ENCODE measurements at places on chromosomes 1 and 21. TPM values are rescaled to one million over a fixed set of nuclear protein-coding genes. Genes with fewer than 3 reads are reported as not detected.
A peak's percentile ranks its signal among the peaks of the same experiment; 100 is the strongest.

The USH2A gene
- polyA plus RNA-seq, result 0.04 TPM

The GUCA2A gene
- polyA plus RNA-seq, result 0.46 TPM

The C1orf210 gene
- 12.9 TPM for polyA plus RNA-seq

The A3GALT2 gene
- polyA plus RNA-seq, result not detected

The PCBP3 gene
- 4.0 TPM for polyA plus RNA-seq

The GFI1 gene
- 0.48 TPM for polyA plus RNA-seq

The LAMTOR5 gene
- 117 TPM for polyA plus RNA-seq

The RIPK4 gene
- 8.4 TPM for polyA plus RNA-seq

- no peaks in the 10 kb centered on the region for H3K27me3 ChIP-seq
- no peaks in the 10 kb centered on the region for H3K36me3 ChIP-seq
- H3K27ac ChIP-seq, result no peak overlapping the region
- H3K4me3 ChIP-seq, result no peak overlapping the region
- no peak for DNase-seq
- no peaks in the 10 kb centered on the region for H3K4me1 ChIP-seq
These were observed 73.7 kb downstream of the TOMM20 start for GRCh38 chr1:235054936-235055335.

DNA sequence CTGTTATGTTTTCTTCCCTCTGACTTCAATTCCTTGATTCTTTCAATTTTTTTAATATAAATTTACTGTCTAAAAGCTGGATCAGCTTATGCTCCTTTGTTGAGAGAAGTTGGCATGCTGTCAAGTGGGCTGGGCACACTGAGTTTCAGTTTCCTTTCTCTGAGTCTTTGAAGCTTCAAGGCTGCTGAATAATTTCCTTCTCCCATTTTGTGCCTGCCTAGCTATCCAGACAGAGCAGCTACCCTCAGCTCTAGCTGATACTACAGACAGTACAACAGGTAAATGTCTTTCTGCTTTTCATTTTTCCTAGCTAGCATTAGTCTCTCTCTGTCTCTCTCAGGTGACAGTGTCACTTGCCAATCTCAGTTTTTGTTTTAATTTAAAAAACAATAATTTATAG lies at the start of gene IFI44:
Gene IFI44 (plus strand): TSS at position 204 of the 400 bp plus-strand sequence. CDS start 365 bp downstream, outside the sequence.
- peak; percentile 75 for DNase-seq
- peak within 1 kb of the TSS; percentile 42 for H3K4me3 ChIP-seq
- no peaks in the 10 kb centered on the region for H3K36me3 ChIP-seq
- peaks cover 6% of the 10 kb centered on the region for H3K4me1 ChIP-seq

GRCh38 chr1:58457023-58457635 lies 89.4 kb downstream of the OMA1 start:
- no peaks in the 10 kb centered on the region for H3K27me3 ChIP-seq
- no peaks in the 10 kb centered on the region for H3K4me1 ChIP-seq
- no peak overlapping the region for H3K27ac ChIP-seq
- no peak for DNase-seq
- H3K4me3 ChIP-seq, result no peak overlapping the region

- no peak overlapping the region for H3K27ac ChIP-seq
- no peak overlapping the region for H3K4me3 ChIP-seq
- no peaks in the 10 kb centered on the region for H3K4me1 ChIP-seq
These were observed 101.6 kb upstream of the RUNX1 start for GRCh38 chr21:35150562-35151226.

- H3K4me1 ChIP-seq, result no peaks in the 10 kb centered on the region
- no peaks in the 10 kb centered on the region for H3K36me3 ChIP-seq
- H3K27me3 ChIP-seq, result no peaks in the 10 kb centered on the region
- no peak overlapping the region for H3K27ac ChIP-seq
- no peak overlapping the region for H3K4me3 ChIP-seq
These were observed 22.3 kb downstream of the MFSD2A start for GRCh38 chr1:39977202-39977601.

- H3K4me1 ChIP-seq, result no peaks in the 10 kb centered on the region
- no peak for DNase-seq
- peaks cover 21% of the 10 kb centered on the region for H3K36me3 ChIP-seq
- H3K27me3 ChIP-seq, result no peaks in the 10 kb centered on the region
- no peak overlapping the region for H3K4me3 ChIP-seq
These were observed 49.9 kb downstream of the WNT2B start for GRCh38 chr1:112558634-112559033.

- no peak for DNase-seq
- H3K4me1 ChIP-seq, result no peaks in the 10 kb centered on the region
- no peaks in the 10 kb centered on the region for H3K27me3 ChIP-seq
- H3K27ac ChIP-seq, result no peak overlapping the region
These were observed 43.6 kb upstream of the DPH5 start for GRCh38 chr1:101069158-101069557.

GRCh38 chr1:85229574-85230097 lies 28.8 kb upstream of the SYDE2 start:
- H3K27ac ChIP-seq, result no peak overlapping the region
- H3K36me3 ChIP-seq, result no peaks in the 10 kb centered on the region
- DNase-seq, result no peak
- H3K4me3 ChIP-seq, result no peak overlapping the region
- peaks cover 7% of the 10 kb centered on the region for H3K4me1 ChIP-seq
- no peaks in the 10 kb centered on the region for H3K27me3 ChIP-seq

- H3K36me3 ChIP-seq, result no peaks in the 10 kb centered on the region
- no peak for DNase-seq
- H3K4me1 ChIP-seq, result no peaks in the 10 kb centered on the region
- H3K4me3 ChIP-seq, result no peak overlapping the region
- H3K27me3 ChIP-seq, result no peaks in the 10 kb centered on the region
These were observed 28.2 kb downstream of the GPR88 start for GRCh38 chr1:100565937-100566699.

- peak overlapping the region; percentile 62 for H3K27ac ChIP-seq
These were observed 623 bp downstream of the PTPRF start for GRCh38 chr1:43531107-43531905.

- no peaks in the 10 kb centered on the region for H3K36me3 ChIP-seq
- no peak for DNase-seq
- H3K4me3 ChIP-seq, result no peak overlapping the region
- peaks cover 61% of the 10 kb centered on the region for H3K27me3 ChIP-seq
These were observed 18.4 kb downstream of the TTC34 start for GRCh38 chr1:2783069-2783434.

All from left lung (tissue), 14 donors.